Psoas muscle (tissue), 8 donors: ENCODE measurements at places on chromosomes 16 and 17. TPM values are rescaled to one million over a fixed set of nuclear protein-coding genes. Genes with fewer than 3 reads are reported as not detected.
A peak's percentile ranks its signal among the peaks of the same experiment; 100 is the strongest.

Gene CA5A
- total RNA-seq, result 0.12 TPM

DNA sequence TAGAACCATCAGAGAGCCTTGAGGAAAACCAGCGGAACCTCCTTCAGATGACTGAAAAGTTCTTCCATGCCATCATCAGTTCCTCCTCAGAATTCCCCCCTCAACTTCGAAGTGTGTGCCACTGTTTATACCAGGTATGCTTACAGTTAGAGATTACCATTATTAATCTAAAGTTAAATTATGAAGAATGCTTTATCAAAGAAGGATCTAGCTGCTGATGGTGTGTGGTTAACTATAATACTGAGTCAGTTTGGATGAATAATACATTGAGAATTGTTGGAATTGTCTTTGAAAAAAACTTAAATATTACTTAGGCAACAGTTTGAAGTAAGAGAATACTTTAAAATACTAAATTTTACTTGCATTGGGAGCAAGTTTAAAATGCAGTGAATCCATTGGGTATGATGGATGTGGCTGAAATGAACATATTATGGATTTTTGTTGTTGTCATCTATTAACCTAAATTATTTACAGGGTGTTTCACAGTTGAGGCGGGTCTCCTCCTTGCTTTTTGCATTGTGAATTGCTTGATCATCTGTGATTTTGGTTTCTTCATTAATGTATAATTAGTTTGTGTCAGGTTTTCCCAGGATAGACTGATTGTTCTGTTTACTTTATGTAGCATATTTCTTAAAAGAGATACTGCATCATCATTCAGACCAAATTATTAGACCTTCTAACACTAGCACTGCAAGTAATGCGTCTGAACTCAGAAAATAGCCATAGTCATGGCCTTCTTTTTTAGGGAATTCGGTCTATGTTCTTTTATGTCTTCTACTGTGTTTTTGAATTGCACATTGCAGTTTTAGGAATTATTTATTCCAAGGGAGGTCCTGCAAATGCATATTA, 47.8 kb downstream of the OMG start:
- H3K27ac ChIP-seq, result no peak overlapping the region
- H3K4me3 ChIP-seq, result no peak overlapping the region
- peaks cover 3% of the 10 kb centered on the region for H3K36me3 ChIP-seq
- H3K27me3 ChIP-seq, result no peaks in the 10 kb centered on the region
- no peak for DNase-seq

Gene C16orf87
- total RNA-seq, result 28.7 TPM

DNA sequence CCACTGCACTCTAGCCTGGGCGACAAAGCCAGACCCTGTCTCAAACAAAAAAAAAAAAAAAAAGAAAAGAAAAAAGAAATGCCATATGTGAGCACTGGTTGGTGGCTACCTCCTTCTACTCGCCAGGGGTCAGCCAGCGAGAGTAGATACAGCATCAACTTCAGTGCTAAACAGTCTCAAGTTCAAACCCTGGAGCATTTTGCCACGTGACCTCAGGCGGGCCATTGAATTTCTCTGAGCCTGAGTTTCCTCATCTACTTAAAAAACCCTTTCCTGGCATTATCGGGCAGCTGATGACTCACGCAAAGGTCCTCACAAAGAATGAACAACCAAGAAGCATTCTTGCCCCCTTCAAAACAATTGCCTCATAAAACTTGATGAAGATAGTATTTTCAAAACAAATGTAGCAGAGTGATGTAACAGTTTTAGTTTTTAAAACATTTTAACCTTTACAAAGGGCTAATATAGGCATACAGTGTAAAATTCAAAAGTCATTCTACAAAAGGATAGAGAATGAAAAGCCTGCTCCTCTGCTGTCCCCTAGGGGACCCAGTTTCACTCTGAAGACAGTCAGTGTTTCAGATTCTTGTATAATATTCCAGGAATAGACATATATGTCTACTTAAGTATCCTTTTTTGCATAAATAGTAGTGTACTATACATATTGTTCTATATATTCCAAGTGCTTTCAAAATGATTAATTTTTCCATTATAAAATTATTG, 28.4 kb downstream of the DNAH2 start:
- DNase-seq, result no peak
- H3K36me3 ChIP-seq, result no peaks in the 10 kb centered on the region
- no peak overlapping the region for H3K27ac ChIP-seq
- H3K4me1 ChIP-seq, result no peaks in the 10 kb centered on the region

- H3K27me3 ChIP-seq, result no peaks in the 10 kb centered on the region
- no peak overlapping the region for H3K27ac ChIP-seq
- no peak for DNase-seq
- H3K4me1 ChIP-seq, result no peaks in the 10 kb centered on the region
- no peaks in the 10 kb centered on the region for H3K36me3 ChIP-seq
These were observed 59.7 kb downstream of the PLCG2 start for GRCh38 chr16:81838794-81839193.

DNA sequence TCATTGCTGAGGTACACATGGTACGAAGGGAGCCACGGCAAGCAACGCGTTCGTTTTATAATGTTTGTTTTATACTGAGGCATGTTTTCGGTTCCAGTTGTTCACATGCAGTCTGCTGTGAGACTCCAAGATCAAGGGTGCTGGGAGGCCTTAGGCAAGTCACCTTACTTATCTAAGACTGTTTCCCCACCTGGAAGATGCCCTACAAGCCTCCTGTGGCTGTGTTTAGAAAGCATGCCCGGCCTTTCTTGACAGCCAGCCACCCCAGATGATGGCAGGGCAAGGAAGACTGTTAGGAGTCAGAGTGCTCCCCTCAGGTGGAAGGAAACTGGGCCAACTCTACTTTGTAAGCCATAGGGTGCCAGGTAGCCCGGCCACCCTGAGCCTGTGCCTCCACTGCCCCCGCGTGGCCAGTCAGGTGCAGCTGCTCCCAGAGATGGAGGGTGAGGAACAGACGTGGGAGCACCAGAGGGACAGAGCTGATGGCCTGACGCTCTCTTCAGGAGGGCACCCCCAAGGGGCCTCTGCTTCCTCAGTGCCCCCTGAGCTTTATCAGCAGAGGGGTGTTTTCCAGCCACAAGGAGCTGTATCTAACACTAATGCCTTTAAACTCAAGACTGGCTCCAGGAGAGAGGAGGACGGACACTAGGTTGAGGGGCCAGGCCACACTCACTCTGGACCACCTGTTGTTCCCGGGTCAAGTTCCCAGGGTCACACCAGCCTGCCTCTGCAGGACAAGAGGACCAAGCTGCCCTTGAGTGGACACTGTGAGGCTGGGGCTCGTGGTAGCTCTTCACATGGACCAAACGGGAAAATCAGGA, 5.4 kb downstream of the NAT9 start:
- peaks cover 17% of the 10 kb centered on the region for H3K4me1 ChIP-seq
- peak; percentile 81 for DNase-seq
- peaks cover 47% of the 10 kb centered on the region for H3K36me3 ChIP-seq

Gene SULT1A2
- total RNA-seq, result 0.34 TPM

GRCh38 chr16:28586466-28586865, 10.4 kb downstream of the SULT1A2 start:
- H3K27me3 ChIP-seq, result no peaks in the 10 kb centered on the region
- H3K4me3 ChIP-seq, result no peak overlapping the region
- no peaks in the 10 kb centered on the region for H3K4me1 ChIP-seq
- DNase-seq, result no peak
- peaks cover 9% of the 10 kb centered on the region for H3K36me3 ChIP-seq
- H3K27ac ChIP-seq, result no peak overlapping the region
